Stimulated activated CD4-positive, alpha-beta T cell treated with anti-CD3 and anti-CD28 coated beads, Interleukin-1b, Interleukin-23, amount 100 ng/mL, for 1 hour (primary cell): ENCODE measurements at places on chromosomes 7 and 10.

GRCh38 chr10:109205929-109206585, 717.3 kb downstream of the XPNPEP1 start:
- DNase-seq, result no peak

DNA sequence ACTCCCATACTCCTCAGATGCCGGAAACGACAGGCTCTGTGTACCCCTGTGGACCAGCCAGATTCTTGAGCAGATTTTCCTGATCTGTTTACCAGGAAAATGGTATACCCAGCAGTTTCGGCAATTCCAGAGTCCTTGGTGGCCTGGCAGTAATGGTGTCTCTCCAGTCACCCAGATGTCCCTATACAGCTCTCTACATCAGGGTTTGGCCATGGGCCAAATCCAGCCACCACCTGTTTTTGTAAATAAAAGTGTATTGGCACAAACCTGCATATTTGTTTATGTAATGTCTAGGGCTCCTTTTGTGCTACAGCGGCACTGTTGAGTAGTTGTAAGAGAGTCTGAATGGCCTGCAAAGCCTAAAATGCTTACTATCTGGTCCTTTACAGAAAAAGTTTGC, 491.3 kb downstream of the RPS24 start:
- no peak for DNase-seq

DNA sequence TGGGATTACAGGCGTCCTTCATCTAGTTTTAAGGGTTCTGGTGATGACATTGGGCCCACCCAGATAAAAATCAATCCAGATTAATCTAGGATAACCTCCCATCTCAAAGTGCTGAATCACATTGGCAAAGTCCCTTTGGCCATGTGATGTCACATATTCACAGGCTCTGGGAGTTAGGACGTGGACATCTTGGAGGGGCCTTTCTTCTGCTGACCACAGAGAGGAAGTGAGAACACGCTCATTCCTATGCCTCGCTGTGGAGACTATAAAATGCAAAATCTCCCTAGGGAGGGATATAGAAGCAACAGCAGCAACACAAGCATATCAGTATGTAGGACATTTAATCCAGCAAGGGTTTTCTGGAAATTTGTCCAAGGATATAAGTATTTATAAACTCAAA, 266.0 kb upstream of the PITRM1 start:
- no peak for DNase-seq

- no peak for DNase-seq
These were observed 109.5 kb upstream of the GHITM start for GRCh38 chr10:84029840-84030239.

DNA sequence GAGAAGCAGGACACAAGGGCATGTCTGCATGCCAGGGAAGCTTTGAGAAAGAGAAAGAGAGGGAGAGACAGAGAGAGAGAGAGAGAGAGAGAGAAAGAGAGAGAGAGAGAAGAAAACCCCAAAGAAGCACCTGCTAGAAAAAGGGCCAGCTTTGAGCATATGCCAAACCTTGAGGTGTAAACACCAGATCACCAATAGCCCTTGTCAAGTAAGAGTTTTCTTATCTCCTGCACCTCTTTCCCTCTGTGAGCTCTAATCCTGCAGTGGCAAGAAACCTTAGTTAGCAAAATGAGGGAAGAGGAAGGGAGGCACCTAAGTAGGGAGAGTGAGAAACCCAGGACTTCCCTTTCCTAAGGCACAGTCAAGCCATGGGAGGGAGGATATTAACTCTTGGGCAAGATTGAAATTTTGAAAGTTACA, 11.3 kb upstream of the TRDMT1 start:
- no peak for DNase-seq

DNA sequence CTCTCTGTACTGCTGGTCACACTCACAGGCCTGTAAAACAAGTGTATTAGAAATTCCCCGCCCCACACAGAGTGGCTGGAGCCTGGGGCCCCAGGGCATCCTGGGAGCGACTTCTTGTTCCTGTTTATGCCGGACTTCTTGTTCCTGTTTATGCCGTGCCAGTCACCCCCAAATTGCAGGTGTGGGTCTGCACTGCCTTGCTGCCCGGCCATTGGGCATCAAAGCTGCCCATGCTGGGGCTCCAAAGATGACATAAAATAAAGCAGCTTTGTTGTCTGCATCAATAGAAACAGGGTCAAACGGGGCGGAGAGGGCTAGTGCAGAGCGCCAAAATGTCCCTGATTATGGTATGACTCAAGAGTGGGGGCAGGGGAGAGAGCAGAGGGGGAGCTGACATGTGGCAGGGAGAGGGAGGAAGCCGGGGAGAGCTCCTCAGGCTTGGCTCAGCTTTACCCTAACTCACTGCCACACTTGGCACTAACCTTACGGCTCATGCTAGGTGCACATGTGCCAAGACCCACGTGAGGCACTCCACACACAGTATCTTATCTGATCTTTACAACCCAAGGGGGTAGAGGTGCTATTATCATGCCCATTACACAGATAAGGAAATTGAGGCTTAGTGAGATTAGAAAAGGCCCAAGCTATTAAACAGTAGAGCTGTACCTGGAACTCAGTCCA, 98.4 kb downstream of the PIP4K2A start:
- no peak for DNase-seq

GRCh38 chr7:80611353-80611752, 27.1 kb upstream of the CD36 start:
- no peak for DNase-seq

GRCh38 chr7:121083790-121084251, 95.3 kb downstream of the CPED1 start:
- no peak for DNase-seq

- no peak for DNase-seq
These were observed 24.5 kb downstream of the FAM171A1 start for GRCh38 chr10:15346440-15347141.

DNA sequence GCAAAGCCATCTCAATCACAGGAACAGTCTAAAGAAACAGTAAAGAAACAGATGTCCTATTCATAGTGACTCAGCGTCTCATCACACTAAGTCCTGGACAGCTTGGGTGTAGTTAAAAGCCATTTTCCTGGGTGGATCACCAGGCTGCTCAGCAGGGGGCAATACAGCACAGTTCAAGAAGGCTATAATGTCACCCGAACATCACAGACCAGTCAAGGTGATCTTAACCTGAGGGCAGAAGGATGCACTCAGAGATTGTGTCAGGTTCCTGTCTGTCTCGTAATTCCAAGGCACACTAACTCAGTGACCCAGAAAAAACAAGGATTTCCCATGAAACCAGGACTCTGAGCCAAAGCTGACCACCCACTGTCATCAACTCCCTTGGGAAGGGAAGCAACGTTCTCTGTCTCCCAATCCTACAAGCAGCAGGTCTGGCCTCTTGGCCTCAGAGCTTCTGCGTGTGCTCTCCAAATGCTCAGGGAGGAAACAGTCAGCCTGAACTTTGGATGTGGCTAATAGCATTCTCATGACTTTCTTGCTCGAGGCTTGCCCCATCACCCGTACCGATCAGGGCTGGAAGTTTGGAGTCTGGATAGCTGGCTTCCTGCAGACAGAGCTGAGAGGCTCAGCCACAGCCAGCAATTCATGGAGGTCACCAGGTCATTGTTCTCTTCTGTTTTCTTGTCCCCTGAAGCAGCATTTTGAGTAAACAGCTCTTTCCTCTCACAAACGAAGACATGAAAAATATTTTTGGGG, 90.4 kb upstream of the FAM171A1 start:
- DNase-seq, result no peak

DNA sequence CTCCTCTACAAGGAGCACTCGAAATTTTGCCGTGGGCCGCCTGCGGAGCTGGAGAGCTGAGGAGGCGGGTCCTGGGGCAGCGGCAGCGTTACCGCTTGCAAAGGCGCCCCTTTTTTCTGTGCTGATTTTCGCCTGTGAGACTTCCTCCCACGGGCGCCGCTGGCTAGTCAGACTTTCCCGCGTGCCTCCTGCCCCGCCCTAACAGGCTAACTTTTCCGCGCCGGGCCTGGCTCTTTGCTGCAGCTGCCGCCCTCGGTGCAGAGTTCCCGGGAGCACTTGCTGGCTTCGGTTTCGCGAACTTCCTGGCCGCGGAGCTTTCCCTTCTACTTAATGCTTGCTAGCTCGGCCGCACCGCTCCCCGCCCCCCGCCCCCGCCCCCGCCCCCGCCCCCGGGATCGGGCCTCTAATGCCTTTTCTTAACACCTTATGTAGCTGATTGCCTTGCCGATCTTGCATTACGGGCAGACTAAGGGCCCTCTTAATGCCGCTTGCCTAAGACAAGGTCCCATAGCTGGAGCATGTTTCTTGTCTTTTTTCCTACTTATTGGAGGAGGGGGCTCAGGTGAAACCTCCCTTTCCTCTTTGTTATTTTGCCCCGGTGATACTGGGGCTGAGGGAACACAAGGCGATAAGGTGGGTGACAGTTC, 37.9 kb upstream of the RASGEF1A start:
- DNase-seq, result no peak

DNA sequence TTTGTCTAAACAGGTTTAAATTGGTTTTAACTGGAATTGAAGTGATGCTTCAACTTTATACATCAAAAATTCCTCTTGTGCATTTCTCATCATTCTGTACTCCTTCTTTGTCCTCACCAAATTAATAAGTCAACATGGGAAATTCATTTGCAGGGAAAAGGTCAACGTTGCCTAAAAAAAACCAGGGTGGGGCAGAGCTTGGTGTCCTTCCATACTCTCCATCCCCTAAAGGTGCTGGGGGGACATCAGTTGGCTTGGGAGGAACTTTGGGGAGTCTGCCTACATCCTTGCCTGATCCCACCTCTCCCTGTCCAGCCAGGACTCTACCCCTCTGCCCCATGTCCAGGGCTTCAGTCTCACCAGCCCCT, 34.1 kb upstream of the SLC26A3 start:
- no peak for DNase-seq

DNA sequence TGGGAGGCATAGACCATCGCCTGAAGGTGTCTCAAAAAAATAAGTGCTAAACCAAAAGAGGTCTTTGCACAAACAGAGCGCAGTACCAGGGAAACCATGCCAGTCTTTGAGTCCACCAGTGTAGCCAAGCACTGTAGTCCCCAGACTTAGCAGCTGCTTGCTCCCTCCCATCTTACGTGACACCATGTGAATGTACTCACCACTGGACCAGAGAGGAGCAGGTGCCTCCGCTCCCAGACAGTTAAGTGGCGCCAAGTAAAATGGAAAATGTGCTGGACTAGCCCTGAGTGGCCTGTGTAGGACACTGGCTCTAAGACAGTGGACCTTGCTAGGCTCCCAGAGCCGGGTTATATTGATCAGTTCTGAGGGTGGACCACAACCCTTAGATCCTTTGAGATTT, 47.7 kb upstream of the PLEKHA1 start:
- no peak for DNase-seq

DNA sequence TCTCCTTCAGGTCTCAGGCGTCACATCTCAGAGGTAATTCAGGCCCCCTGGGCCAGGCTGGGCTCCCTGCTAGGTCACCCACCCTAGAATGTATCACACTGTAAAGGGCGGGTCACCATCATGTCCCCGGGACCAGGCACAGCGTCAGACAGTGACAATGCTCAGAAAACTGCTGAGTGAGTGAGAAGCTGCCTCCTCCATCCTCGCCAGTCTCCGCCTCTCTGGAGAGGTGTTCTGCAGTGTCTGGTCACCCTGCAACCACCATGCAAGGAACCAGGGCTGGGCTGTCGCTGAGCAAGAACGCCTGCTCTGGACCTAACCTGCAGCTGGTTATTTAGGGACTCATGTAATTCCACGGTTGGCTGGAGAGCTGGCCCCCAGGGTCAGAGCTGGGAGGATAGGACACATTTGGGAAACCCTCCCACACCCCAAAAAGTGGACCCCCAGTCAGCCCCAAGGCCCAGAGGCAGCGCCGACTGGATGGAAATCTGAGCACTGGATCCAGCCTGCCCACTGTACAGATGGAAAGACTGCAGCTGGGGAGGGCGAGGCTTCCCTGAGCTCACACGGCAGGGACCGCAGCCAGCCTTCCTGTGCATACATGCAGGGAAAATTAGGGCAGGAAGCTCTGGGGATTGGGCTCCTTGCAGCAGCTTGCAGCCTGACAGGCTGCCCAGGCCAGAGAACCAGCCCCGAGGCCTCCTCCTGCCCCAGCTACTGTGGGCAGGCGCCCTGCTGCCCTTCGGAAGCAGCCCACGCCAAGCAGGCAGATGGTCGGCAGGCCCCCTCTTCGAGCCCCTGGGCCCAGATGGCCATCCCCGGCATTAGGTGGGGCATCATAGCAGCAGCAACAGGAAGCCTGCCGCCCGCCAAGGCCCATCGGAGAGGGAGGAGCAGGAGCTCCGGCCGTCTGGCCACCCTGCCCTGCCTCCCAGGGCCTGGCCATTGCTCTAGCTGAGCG, 105.4 kb upstream of the ZMIZ1 start:
- DNase-seq, result no peak

- DNase-seq, result no peak
These were observed 230.9 kb downstream of the CREB5 start for GRCh38 chr7:28643188-28643569.

- DNase-seq, result no peak
These were observed 253.9 kb downstream of the PPP1R3A start for GRCh38 chr7:113664867-113665266.

DNA sequence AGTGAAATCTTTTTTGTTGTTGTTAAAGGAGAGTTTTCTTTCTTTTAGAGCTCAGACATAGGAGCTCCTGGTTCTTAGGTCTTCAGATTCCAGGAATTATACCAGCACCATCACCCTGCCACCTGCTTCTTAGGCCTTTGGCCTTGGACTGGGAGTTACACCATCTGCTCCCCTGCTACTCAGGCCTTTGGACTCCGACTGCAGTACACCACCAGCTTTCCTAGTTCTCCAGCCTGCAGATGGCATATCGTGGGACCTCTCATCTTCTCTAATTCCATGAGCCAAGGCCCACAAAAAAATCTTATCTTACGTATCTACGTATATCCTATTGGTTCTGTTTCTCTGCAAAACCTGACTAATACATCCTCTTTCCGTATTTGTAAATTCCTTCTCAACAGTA, 5.1 kb upstream of the TACC2 start:
- no peak for DNase-seq

GRCh38 chr7:122352454-122352853, 47.9 kb upstream of the FEZF1 start:
- no peak for DNase-seq

DNA sequence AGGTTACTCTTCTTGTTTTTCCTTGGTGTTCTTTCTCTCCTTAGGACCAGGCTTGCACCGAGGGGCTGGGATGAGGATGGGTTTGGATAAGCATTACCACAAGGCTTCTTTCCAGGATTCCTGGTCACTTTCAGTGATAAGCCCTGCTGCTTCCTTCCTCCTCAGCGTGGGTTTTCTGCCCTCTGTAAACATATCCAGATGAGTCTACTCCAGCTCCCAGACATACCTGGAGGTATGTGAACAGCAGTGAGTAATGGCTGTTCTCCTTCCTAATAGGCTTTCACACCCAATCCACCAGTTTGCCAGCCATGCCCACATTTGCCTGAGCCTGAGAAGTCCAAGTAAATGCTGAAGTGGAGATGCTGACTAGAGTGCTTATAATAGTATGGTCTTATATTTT, 229.8 kb upstream of the YAE1 start:
- DNase-seq, result no peak

- DNase-seq, result no peak
These were observed 95.2 kb upstream of the DNAAF5 start for GRCh38 chr7:631291-631711.

- DNase-seq, result no peak
These were observed 9.3 kb downstream of the ZNF212 start for GRCh38 chr7:149248777-149249176.
